ENCODE measurements at places on chromosomes 3 and 15.

GRCh38 chr3:62261121-62261520, 112.2 kb downstream of the FEZF2 start:
- DNase-seq: no peak

- DNase-seq: no peak
These were observed 218.8 kb downstream of the TBL1XR1 start for GRCh38 chr3:176978441-176978840.

DNA sequence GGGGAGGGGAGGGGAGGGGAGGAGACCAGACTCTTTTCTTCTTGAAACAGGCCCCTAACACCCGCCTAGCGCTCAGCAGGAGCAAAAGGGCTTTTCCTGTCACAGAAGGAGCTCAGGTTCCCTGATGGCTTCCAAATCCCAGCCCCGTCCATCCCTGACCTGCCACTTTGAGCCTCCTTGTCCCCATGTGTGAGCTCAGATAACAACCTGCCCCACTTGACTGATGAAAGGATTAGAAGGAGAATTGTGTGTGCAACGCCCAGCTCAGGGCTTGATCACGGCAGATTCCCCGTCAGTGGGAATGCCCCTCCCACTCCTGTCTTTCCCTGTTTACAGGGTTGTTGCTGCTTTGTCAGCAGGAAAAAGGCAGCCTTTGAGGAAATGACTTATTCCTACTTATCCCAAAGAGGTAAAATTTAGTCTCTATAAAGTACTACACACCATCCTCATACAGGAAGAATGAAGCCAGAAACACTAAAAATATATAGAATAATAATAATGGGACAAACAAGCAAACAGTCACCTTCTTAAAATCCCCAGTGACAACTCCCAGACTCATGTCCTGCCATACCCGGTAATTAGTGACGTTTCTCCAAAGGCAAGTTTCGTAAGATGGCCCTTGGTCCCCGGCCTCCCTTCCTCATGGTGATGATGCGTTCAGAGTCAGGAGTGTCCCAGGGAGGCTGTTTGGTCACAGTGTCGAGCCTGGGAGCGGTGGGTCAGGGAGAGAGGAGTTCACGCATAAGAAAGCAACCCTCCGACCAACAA, 6.1 kb upstream of the LRRC15 start:
- no peak for DNase-seq

DNA sequence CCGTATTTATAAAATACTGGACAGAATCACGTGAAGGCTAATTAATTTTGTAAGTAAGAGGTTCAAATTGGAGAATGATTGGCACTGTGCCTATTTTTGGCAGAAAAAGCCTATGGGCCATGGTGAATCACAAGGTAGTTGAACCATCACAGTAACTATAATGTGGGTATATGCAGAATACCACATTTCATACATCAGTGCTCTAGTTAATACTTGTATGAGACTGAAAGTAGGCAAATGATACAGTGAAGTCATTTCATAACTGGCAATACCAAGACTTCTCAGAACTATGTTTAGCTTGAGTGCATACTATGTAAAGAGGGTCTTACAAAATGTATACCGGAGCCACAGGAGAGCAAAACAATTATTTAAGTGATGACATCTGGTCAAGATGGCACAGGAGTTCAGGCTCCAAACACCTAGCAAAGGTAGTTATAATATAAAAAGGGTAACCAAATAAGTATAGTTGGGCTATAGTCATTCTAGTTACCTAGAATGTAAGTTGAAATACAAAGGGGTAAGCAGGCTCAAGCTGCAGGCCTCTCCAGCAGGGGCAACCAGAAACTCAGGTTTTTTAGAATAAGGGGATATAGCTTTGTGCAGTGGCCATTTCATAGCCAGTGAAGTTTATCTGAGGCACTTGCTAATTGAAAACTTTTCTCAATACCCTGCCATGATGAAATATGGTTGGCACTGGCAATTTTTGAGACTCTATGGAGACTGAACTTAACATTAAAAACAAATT, 19.1 kb downstream of the GPR160 start:
- no peak for DNase-seq

GRCh38 chr3:148950806-148951205, 40.5 kb upstream of the GYG1 start:
- DNase-seq: no peak

DNA sequence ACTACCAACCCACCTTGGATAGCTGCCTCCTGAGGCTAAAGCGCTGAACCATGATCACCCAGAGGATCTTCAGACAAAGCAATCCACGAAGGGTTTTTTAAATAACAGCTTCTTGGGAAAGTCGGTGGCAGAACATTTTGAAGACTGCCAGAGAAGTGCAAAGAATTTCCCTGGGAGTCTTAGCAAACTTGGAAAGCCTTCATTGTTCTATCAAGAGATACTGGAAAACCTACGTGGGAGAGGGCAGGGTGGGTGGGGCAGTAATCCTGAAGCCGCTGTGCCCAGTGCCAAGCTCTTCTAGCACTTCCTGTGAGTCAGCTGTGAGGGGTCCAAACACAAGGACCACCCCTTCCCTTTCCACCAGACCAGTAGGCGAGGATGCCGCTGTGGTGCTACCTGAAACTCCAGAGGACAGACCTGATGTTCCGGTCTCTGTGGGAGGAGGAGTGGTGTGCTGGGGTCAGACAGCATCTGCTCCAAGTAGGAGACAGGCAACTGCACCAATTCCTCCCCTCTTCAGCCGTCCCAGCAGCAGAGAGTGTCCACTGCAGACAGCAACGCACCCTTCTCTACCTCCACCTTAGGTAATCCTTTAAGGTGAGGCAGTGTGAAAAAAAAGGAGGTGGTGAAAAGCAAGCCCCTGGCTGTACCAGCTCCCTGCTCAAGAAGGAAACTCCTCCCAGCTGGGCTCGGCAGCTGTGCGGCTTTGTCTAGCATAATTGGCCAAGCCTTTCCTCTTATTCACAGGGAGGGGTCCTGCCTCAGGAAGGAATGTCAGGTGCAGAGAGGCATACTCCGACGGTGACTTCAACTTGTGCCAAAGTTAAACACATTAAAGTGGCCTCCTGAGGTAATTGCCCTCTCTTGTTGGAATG, 99.0 kb downstream of the TMCC1 start:
- DNase-seq: no peak

GRCh38 chr3:156579427-156579851, 24.5 kb upstream of the SSR3 start:
- no peak for DNase-seq

DNA sequence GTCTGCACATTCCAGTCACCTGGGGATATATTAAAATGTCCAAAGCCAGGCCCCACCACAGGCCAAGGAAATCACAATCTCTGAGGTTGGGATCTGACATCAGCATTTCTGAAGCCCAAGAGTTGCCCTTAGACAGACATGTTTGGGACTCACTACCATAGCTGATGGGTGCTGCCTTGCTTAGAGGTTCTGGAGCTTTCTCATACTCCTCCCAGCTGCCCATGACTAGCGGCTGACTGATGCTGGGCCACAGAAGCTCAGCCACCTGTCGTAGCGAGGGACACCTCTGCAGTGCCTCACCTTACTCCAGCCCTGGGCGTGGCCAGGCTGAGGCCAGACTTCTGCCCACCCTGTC, 58.8 kb upstream of the XCR1 start:
- DNase-seq: no peak

DNA sequence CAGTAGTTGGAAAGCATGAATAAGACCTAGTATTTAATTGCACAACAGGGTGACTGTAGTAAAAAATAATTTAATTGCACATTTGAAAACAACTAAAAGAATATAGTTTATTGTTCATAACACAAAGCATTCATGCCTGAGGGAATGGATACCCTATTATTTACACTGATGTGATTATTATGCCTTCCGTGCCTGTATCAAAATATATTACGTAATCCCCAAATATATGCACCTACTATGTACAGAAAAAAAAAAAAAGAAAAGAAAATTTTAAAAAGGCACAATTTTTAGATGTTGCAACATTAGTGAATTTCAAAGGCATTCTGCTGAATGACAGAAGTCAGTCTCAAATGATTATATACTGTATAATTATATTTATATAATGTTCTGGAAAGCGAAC, 647.2 kb upstream of the BCHE start:
- DNase-seq: no peak

GRCh38 chr3:195397524-195397923, 45.3 kb downstream of the ACAP2 start:
- no peak for DNase-seq

DNA sequence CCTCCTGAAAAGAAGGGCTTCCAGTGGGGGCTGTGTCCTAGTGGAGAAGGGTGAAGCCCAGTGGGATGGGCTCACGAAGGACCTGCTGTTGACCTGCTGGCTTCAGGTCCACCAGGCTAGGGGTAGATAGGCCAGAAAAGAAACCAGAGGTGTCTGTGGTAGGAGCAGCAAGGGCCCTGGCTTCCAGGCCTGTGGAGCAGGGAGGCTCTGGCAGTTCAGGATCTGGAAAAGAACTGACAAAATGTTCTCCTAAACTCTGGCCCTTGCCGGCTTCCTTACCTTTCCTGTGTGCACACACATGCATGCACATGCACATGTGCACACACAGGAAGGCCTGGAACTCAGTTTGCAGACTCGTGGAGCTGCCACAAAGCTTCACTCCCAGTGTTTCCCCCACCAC, 49.7 kb downstream of the ABHD2 start:
- DNase-seq: no peak

DNA sequence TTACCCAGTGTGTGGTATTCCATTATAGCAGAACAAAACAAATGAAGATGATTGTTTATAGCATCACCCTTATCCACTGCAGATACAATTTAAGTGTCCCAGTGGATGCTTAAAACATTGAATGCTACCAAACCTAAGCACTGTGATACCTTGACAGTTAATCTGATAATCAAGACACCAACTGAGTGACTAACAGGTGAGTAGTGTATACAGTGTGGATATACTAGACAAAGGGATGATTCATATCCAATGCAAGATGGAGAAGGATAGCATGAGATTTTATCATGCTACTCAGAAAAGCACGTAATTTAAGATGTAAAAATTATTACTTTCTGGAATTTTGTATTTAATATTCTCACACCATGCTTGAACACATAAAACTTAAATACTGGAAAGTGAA, 1449.0 kb downstream of the OTOL1 start:
- no peak for DNase-seq

DNA sequence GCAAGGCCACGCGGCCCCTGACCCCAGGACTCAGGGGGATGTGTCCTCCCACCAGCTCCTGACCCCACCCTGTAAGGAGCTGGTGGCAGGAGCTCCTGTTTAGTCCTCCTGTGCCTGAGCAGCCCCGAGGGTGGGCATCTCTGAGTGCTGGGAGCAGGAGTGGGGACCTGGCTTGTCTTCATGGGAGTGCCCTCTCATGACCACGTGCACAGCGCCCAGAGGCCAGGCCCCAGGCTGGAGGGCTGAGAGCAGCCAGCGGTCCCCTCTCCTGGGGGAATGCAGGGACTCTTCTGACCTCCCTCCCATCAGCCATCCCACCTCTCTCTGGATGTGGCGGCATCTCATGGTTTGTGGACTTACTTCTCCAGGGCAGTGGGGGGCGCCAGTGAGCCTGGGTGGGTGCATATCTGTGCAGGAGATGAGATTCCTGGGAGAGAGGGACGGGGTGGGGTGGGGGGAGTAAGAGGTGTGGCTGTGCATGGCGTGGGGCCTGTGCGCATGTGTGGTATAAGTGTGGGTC, 205.6 kb downstream of the TBC1D2B start:
- no peak for DNase-seq

DNA sequence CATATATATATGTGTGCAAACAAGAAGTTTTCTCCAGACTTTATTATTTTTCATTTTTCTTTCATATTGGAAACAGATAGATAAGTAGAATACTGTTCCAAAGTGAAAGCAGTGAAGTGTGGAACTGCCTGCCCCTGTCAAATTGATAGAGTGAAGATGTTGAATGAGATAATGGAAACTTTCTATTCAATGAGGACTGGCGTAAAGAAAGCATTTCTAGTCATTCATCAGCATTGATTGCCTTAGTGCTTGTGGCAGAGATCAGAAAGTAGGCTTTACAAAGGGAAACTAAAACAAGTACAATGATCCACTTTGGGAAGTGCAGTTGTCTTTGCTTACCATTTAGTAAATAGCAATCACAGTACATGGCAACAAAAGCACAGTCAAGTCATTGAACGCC, 300.0 kb downstream of the CADM2 start:
- DNase-seq: no peak

- DNase-seq: no peak
These were observed 5.4 kb upstream of the ZCWPW2 start for GRCh38 chr3:28343144-28343543.

GRCh38 chr3:65507437-65507836, 531.3 kb downstream of the MAGI1 start:
- no peak for DNase-seq

- DNase-seq: no peak
These were observed 12.4 kb upstream of the CLK3 start for GRCh38 chr15:74603026-74603788.

DNA sequence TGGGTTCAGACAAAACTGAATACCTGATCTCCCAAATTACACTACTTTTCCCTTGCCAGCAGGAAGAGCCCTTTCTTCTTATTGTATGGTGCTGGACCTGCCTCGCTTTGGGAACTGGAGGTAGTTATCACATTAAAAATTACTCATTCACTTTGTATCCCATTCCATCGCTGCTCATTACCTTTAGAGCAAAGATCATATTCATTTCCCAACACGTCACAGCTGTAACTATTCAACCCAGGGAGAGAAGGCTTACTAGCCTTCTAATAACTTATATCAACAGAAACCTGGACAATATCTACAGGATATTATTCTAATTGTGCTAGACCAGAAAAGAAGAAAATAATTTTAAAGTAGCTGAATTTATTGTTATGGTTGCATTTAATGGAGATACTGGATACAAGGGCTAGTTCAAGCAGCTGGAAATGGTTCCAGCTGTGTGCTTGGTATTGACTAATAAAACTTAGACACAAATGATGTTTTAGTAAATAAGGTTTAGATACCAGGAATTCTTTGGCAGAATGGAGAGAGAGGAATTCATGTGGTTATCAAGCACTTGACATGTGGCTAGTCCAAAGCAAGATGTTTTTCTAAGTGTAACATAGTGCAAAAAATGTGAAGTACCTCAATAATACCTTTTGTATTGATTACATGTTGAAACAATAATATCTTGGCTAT, 656.3 kb downstream of the ROBO1 start:
- no peak for DNase-seq

- DNase-seq: no peak
These were observed 241.1 kb upstream of the ICE2 start for GRCh38 chr15:60720086-60720485.

GRCh38 chr15:25239471-25240345, 199.1 kb downstream of the UBE3A start:
- DNase-seq: no peak

GRCh38 chr15:48636511-48636910, 9.0 kb downstream of the FBN1 start:
- DNase-seq: no peak

- DNase-seq: no peak
These were observed 179.3 kb downstream of the THRB start for GRCh38 chr3:24315356-24315755.

DNA sequence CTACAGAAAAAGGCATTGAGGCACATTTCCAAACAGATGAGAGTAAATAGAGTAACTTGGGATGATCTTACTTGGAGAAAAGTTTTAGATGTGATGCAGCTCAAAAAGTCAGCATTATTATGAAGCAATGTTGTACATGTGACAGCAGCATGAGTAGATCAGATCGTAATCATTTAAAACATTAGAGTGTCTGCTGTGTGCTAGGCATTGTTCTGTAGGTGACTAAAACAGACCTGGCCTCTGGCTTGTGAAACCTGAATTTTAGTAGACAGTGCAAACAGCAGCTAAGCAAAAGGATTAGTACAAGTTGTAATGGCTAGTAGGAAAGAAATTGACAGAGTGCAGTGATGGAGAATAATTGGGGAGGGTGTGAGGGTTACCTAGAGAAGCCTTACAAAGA, 15.1 kb downstream of the UBE2E1 start:
- no peak for DNase-seq

- no peak for DNase-seq
These were observed 5.2 kb downstream of the FURIN start for GRCh38 chr15:90873488-90873997.

All from stimulated activated CD4-positive, alpha-beta T cell treated with anti-CD3 and anti-CD28 coated beads, Interleukin-1b, Interleukin-23, amount 100 ng/mL, for 24 hours (primary cell).